ENCODE measurements at places on chromosomes 5 and 9.

- no peak for DNase-seq
These were observed 24.8 kb downstream of the TGFBI start for GRCh38 chr5:136053336-136054141.

DNA sequence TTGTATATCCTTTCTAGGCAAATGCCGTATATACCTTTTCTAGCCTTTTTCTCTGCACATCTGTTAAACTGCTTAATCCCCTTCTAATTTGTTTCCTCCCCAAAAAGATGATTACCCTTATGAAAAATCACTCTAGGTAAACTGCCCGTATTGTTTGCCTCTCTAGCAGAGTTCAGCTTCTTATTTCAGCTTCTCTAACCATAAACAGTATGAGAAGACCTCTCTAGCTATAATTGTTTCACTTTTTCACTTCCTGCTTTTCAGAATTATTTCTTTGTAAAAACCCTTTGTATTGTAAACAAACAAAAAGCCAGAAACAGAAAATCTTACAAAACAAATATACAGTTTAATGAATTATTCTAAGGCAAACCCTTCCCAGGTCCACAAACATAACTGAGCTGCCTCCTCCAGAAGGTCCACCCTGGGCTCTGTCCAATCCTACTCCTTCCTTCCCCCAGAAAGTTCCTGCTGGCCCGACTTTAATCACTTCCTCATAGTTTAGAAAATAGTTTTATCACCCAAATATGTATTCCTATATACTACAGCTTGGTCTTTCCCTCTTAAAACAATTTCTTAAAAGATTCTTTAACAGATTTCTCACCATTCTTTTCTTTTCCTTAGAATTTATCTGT lies 158.1 kb downstream of the FGF1 start:
- no peak for DNase-seq

GRCh38 chr5:159825551-159826051 lies 90.7 kb upstream of the ADRA1B start:
- no peak for DNase-seq

- DNase-seq: no peak
These were observed 607 bp downstream of the UHRF2 start for GRCh38 chr9:6413365-6414246.

All from stimulated activated CD4-positive, alpha-beta T cell treated with anti-CD3 and anti-CD28 coated beads, Interleukin-12 subunit alpha, Interleukin-12 subunit beta, amount 100 ng/mL, for 24 hours (primary cell).